ENCODE measurements at places on chromosomes 11 and 22.

GRCh38 chr11:102545701-102546100 lies 15.2 kb upstream of the MMP7 start:
- no peak for DNase-seq

GRCh38 chr11:75307058-75307457 lies 44.4 kb downstream of the ARRB1 start:
- DNase-seq, result no peak

DNA sequence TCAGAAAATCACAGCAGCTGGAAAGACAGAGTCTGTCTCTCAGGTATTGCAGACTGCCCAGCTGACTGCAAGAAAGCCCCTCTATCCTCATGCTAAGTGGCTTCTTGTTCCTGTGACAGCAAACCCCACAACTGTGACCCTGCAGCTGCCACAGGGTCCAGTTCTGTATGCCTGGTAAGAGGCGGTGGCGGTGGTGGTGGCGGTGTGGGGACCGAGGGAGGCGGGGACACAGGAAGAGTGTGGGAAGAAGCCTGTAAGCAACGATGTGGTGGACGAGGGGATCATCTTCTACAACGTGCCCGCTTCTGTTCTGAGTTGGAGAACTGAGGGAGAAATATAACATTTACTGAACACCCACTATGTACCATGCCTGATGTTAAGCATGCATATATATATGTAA lies 112.4 kb downstream of the TENM4 start:
- DNase-seq, result no peak

GRCh38 chr11:32391956-32392553 lies 43.3 kb downstream of the WT1 start:
- DNase-seq, result peak; percentile 46

DNA sequence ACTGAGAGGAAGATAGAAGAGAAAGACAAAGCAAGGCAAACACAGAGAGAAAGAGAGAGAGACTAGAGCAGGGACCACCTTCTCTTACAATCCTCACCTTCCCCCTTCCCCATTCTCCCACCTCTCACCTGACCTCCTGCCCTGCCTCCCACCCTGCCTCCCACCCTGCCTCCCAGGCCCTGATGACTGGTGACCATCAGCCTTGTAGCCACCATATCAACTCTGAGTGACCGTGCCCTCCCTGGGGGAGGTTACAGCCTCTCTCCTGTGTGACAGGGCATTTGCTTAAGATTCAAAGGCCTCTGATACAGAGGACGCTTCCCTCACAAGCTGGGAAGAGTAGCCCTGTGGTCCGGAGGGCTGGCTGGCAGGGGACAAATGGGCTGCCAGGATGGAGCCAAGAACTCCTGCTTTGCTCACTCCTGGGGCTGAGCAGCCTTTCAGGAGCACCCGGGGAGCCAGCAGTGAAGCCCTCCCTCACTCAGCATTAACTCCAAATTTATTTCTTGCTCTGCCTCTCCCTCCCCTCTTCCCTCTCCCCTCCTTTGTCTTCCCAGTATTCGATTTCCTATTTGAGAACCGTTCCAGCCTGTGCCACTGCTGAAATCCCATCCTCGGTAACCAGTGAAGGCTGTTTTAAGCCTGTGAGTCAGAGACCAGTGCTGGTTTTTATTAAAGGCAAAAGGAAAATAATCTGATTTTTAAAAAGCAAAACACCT lies 125.2 kb upstream of the SYT13 start:
- no peak for DNase-seq

- DNase-seq, result peak; percentile 37
Observed at GRCh38 chr11:20127671-20128527, 32.4 kb downstream of the DBX1 start.

GRCh38 chr22:33242078-33242477 lies 183.9 kb upstream of the SYN3 start:
- peak; percentile 12 for DNase-seq

- DNase-seq, result no peak
Observed at GRCh38 chr22:39089928-39090327, 7.1 kb upstream of the APOBEC3H start.

- DNase-seq, result no peak
Observed at GRCh38 chr11:2247496-2247895, 22.9 kb downstream of the ASCL2 start.

DNA sequence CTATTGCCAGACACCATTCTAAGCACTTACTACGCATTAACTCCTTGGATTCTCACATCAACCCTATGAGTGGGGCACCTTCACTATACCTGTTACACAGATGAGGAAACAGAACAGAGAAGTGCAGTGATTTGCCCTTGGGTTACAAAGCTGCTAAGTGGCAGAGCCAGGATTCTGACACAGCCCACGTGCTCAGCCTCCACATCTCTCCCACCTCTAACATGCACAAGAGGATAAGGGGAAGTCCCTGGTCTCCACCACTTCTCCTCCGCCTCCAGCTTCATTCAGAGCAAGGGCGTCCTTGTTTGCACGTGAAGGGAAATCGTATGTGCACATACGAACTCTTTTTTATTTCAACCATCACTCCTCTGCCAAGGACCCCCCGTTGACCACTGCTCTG lies 53.7 kb downstream of the CDON start:
- no peak for DNase-seq

DNA sequence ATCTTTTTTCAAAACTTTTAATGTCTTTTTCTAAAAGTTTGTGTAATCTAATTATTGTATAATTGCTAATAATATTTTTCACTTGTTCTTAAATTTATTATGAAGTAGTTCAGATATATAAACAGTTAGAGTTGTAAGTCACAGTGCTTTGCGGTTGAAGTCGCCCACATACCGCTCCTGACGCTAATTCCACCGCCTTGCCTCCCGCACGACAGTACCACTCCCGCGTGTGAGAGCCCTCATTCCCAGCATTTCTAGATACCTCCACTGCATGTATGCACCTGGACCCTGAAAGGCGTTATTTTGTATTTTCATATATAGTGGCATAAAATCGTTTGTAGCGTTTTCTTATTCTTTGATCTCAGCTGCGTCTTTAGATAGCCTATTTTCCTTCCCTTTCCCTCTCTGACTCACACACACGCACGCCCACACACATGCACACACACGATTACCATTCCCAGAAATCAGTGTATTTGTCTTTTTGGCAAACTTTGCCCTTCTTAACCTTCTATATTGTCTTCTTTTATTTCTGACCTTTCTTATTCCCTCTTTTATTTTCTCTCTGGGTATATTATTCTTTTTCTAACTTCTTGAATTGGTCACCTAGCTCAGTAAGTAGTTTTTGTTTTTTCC lies 56.4 kb upstream of the PITPNB start:
- DNase-seq, result no peak

GRCh38 chr11:1770528-1770927 lies 6.8 kb upstream of the CTSD start:
- no peak for DNase-seq

- DNase-seq, result no peak
Observed at GRCh38 chr11:107591378-107592230, 657 bp downstream of the ELMOD1 start.

- no peak for DNase-seq
Observed at GRCh38 chr22:46513908-46514550, 23.4 kb downstream of the CELSR1 start.

GRCh38 chr22:30398685-30399680 lies 2.2 kb downstream of the SEC14L2 start:
- peak; percentile 31 for DNase-seq

DNA sequence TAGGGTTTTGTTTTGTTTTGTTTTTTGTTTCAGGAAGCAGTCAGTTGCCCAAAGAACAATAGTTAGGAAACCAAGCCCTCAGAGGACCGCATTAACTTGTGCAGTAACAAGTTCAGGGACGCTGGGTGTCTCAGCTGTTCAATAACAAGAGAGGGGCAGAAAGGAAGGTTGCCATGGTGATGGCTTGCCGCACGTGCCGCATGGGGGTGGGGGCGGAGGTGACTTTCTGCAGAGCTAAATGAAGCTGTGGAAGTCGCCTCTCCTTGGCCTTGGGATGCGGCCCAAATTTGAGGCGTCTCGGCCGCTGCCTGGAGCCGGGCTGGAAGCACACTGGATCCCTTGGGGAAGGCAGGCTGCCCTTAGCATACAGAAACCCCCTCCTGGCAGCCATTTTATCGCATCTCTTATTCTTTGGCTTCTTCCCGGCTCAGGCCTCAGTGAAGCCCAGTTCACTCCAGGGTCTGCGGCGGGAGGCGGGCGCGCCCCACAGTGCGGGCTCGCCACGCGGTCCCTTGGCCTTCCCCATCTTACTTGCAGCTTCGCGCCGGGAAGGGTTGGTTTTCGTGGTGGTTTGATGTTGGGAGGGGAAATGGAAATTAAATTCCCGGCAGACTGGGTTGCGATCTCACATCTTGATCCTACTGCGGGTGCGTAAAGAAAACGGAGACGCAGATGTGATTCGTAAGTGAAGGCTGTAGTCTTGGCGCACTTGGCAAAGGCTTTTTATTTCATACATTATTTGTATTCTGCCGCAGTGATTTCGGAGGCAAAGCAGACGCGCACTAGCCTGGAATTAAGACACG lies 94.3 kb downstream of the SLC17A6 start:
- no peak for DNase-seq

- DNase-seq, result peak; percentile 63
Observed at GRCh38 chr11:65425971-65426838, 3.6 kb downstream of the NEAT1 start.

GRCh38 chr22:40120848-40121247 lies 56.9 kb upstream of the TNRC6B start:
- DNase-seq, result no peak

GRCh38 chr11:3091846-3092602 lies 34.8 kb upstream of the CARS1 start:
- DNase-seq, result peak; percentile 62

DNA sequence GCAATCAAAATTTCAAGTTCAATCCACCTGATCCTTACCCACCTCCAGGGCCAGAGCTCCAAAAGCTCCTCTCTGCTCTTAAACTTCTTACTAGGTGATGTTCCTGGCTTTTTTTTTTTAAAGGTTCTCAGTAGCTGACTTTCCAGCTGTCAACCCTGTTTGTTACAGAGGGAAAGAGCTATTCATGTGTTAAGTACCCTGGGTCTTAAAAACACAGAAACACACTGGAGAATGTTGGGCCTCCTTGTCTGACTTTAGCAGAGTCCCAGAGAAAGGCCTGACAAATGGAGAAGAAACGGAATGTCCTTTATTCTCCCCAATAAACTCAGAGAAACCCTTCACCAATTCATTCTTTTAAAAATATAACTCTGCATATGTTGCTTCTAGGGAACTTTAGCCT lies 3.2 kb downstream of the LRRC4C start:
- DNase-seq, result no peak

DNA sequence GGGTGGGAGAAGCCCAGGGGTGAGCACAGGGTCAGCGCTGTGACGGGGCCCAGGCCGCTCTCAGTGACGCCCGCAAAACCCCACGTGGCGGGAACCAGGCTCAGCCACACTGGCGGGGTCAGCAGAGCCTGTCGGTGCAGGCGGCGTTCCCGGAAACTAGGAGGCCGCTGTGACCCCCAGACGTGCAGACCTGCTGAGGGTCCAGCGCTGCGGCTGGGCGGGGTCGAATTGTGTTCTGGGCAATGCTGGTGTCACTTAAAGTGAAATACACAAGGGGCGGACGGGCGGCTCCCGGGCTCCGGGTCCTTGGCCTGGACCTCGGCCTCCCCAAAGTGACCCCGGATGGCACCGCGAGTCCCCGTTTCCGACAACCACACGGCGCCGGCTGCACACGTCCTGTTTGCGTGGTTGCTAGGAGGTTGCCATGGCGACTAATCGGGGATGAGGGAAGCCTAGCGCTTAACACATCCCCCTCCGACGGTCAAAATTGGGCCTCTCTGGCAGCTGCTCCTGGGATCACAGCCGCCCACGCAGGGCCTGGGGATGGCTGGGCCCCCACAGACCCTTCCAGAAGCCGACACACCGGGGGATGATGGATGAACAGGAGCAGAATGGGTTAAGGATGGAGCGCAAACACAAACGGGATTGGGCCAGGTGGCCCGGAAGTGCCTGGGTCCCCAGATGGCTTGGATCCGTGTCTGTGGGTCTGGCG lies 81.7 kb upstream of the PRR5 start:
- DNase-seq, result no peak

- DNase-seq, result no peak
Observed at GRCh38 chr11:12216041-12216451, 105.7 kb downstream of the MICAL2 start.

GRCh38 chr11:60056349-60056969 lies at the start of gene MS4A3:
TSS of gene MS4A3 (plus strand) at chr11:60056665. CDS start at chr11:60061161, 4,496 bp downstream.
- DNase-seq, result no peak

- DNase-seq, result peak; percentile 5
Observed at GRCh38 chr11:80815752-80816453, 1375.1 kb upstream of the TENM4 start.

DNA sequence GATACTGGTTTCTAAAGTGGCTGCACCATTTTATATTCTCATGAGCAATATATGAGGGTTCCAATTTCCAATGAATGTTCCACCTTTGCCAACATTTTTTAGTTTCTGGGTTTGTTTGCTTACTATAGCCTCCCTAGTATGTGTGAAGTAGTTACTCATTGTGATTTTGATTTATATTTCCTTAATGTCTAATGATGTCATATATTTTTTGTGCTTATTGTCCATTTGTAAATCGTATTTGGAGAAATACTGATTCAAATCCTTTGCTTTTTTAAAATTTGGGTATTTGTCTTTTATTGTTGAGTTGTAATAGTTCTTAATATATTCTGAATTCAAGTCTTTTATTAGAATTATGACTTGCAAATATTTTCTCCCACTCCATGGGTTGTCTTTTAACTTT lies 161.0 kb upstream of the C11orf58 start:
- DNase-seq, result no peak

GRCh38 chr22:36768616-36769015 lies 7.3 kb downstream of the IFT27 start:
- DNase-seq, result no peak

GRCh38 chr11:45484326-45484883 lies 181.0 kb downstream of the CHST1 start:
- DNase-seq, result no peak

DNA sequence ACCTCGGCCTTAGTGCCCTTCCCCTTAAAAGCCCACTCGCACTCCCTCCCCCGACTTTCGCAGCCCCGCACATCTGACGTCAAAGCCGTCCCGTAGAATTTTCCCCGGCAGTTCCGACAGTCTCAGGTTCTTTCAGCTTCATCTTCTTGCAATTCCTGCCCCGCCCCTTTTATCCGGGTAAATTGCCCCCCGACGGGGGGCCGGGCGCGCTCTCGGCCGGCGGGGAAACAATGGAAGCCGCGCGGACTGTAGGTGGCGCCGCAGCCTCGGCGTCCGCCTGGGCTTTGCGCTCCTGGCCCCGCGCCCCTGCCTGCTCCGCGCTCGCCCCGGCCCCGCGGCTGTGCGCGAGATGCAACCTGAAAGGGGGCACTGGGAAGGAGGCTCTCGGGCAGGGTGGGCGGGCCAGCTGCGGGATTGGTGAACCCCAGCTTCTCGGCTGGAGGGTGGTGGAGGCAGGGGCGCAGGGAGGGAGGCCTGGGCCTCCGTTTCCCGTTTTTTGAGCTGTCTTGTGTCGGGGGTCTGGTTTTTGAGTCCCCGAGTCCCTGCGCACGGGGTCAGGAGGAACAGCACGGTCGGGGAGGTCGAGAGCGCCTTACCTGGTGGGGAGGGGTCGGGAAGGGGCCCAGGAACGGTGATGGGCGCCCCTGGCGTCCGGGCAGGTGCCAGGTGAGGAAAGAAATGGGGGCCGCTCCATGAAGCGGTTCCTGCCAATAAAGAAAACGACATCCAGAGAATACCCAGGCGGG lies 859 bp upstream of the FGF19 start:
- no peak for DNase-seq

GRCh38 chr11:57763568-57763967 lies 2.0 kb downstream of the CTNND1 start:
- DNase-seq, result peak; percentile 41

- DNase-seq, result no peak
Observed at GRCh38 chr22:27195094-27195493, 537.7 kb downstream of the MIAT start.

Data from NCI-H226 (cell line).